ENCODE measurements at places on chromosomes 2 and 18.
A peak's percentile ranks its signal among the peaks of the same experiment; 100 is the strongest.

- no peak for DNase-seq
Observed at GRCh38 chr18:74257083-74257482, 34.7 kb downstream of the CYB5A start.

DNA sequence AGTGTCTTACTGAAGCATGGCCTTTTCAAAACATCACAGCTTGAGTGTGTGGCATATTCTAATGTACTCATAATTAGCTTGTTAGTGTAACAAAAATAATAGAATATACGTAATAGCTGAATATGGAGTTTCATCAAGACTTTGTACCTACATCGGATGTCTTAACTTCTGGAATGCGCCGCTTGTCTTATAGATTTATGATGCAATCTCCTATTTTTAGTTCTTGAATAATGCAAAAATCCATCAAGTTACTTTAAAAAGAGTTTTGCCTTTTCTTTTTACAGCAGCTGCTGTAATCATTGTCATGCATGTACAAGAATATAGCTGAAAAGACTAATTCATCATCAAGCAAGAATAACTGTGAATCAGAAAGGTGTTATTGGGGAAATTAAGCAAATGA, 140.7 kb upstream of the SCN7A start:
- no peak for DNase-seq

- DNase-seq, result no peak
Observed at GRCh38 chr2:215542690-215543089, 106.8 kb upstream of the FN1 start.

DNA sequence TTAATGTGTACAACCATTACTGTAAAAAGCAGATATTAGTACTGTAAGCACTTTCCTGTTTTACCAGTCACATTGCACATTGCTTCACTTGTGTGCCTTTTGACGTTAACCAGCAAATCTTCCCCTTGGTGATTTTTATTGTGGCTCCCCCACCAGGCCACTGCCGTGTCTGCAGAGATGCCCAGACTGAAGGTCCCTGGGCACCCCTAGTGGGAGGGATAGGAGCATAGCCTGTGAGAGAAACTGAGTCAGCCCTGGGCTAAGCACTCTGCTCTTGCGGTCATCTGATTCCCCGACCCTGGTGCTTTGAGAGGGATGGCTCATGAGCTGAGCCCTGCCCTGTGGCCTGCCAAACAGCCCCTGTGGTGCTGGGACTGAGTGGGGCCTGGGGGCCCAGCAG, 73.4 kb downstream of the INPP4A start:
- DNase-seq, result peak; percentile 37

- no peak for DNase-seq
Observed at GRCh38 chr18:7953095-7953958, 386.2 kb downstream of the PTPRM start.

Measured in WERI-Rb-1 (cell line).